ENCODE measurements at places on chromosomes 2 and 18.

DNA sequence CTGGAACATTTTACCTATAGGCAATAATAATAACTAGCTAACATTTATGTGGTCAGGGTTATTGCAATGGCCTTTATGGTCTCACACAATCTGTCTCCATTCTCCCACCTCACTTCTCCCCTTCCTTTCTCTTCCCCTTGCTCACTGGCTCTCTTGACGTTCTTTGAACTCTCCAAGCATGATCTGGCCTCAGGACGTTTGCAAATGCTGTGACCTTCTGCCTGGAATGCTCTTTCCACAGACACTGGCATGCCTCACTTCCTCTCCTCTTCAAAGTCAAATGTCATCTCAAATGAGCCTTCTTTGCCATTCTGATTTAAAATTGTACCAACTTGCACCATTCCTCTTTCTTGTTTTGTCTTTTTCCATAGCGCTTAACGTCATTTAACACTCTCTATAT, 25.3 kb upstream of the GCG start:
- no peak for DNase-seq

- DNase-seq, result no peak
These were observed 117.7 kb upstream of the SETBP1 start for GRCh38 chr18:44562986-44563385.

GRCh38 chr18:49769047-49769728, 44.1 kb downstream of the ACAA2 start:
- no peak for DNase-seq

GRCh38 chr2:74328573-74328972, 14.6 kb downstream of the SLC4A5 start:
- DNase-seq, result no peak

DNA sequence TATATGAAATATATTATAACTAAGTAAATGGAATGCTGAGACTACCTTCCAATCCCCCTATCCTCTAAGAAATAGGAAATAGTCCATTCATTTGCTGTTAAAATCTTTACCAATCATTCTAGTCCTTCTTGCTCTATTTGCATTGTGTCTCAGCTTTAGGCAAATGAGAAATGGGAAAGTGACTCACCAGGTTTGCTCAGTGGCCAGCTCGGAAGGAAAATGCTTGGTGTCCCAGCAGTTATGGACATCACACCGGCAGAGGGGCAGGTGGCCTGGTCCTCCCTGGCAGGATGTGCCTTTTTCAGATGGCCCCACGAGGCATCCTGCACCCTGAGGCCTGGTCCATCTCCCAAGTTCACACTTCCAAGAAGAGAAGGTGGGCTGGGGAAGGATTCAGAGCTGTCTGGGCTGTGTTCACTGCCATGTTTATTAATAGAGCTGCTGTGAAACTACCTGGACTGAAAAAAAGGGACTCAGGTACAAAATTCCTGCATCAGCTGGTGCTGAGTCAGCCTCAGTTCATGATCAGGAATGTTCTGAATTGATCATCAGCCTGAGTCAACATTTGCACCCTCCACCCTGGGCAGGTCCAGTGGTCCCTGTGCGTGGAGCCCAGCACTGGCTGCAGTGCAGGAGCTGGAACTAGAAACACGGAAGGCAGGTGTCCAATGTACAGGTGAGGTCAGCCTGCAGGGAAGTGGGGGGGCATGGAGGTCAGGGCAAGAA, 60.1 kb upstream of the ARL4C start:
- DNase-seq, result no peak

DNA sequence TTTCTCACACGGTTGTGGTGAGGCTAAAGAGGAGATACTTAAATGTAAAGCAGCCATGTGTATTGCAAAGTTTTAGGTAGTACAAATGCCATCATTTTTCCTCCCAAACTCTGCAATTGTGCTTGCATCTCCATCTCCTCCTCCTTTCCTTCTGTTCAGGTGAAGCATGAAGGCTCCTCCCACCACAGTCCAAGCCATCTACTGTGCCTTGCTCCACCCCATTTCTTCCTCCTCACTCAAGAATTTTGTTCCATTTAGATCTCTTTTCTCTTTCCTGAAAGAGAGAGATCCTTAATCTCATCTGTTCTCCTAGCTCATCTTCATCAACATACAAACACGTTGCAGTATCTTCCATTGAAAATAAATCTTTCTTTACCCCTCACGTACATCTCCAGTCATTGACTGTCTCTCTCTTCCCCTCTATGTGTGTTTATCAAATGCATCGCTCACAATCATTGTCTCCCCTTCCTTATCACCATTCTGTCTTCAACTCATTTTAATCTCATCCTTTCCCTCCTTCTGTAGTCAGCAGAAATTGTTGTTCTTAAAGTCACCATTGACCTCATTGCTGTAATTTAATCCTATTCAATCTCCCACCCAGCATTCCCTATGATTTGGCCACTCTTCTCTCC, 392.1 kb downstream of the RAD51AP2 start:
- DNase-seq, result no peak

DNA sequence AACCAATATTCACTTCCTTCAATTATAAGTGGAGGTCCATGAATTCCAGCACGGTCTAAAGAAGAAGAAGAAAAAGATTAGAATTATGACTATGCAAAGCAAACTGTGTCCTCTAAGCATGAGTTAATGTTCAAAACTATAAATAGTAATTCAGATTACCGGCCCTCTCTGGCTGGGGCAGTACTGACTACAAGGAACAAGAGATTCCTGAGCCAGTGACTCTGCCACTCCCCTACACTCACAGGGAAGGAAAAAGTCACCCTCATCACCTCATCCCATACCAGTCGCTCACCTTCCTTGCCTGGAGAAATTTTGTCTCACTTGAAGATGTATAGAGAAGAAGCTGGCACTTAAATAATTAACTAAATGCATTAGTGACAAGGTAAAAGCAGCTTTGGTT, 56.5 kb upstream of the CD302 start:
- no peak for DNase-seq

DNA sequence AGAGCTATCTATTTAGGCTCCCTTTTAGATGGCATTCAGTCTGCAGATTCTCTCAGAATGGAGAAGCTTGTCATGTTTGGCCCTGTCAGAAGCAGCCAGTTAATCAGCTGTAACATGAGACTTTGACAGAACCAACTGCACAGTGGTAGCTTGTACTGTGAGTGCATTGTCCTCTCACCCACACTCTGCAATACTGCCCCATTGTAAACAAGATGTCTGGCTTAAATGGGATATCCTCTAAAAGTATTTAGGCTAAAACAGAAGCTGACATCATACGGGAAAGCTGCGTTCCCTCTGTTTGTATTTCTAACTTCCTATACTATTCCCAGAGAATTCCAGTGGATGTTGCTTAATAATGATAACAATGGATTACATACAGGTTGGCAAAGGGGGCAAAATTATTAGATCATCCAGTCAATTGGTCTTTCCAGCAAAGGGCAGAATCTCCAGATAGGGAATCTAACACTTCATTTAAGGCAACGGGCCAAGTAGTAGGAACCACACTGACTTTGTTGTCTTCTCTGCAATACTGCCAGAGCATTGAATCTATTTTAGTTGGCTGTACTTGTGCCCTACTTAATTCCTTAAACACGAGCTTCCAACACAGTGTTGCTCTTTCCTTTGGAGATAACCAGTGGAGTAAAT, 15.4 kb upstream of the STAT4 start:
- no peak for DNase-seq

- DNase-seq, result no peak
These were observed 127.1 kb upstream of the CDH7 start for GRCh38 chr18:65623676-65624075.

DNA sequence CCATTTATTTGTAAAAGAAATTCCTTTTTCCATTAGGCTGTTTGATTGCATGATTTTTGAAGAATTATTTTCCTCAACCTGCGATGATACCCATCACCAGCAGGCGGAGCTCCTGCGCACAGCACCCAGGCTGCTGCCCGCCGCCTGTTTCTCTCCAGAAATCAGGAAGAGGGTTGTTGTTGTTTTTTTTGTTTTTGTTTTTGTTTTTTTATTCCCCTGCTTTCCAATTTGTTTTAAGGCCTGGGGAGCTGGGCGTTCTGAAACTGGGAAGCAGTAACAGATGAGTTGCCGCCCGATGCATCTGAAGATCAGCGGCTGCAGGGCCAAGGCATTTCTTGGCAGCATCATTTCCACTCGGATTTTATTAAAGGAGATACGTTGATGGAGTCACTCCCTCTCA, 132.1 kb downstream of the MBP start:
- DNase-seq, result no peak

- DNase-seq, result no peak
These were observed 214.8 kb downstream of the MC4R start for GRCh38 chr18:60157810-60158209.

GRCh38 chr2:130744287-130745117, 10.8 kb upstream of the AMER3 start:
- DNase-seq, result no peak

DNA sequence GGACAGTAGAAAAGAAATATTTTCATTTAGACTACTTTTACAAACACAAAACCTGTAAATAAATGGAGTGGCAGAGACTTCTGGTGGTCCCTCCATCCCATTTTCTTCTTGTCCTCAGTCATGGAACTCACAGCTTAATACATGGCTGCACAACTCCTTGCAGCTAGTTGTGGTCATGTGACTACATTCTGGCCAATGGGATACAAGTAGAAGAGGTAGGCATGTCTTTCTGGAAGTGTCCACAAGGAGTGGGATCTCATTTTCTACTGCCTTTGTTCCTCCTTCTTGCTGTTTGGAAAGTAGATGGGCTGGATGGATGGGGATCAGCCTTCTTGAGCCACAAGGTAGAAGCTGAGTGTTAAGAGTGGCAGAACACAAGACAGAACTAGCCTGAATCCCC, 555.8 kb downstream of the SATB2 start:
- DNase-seq, result no peak

DNA sequence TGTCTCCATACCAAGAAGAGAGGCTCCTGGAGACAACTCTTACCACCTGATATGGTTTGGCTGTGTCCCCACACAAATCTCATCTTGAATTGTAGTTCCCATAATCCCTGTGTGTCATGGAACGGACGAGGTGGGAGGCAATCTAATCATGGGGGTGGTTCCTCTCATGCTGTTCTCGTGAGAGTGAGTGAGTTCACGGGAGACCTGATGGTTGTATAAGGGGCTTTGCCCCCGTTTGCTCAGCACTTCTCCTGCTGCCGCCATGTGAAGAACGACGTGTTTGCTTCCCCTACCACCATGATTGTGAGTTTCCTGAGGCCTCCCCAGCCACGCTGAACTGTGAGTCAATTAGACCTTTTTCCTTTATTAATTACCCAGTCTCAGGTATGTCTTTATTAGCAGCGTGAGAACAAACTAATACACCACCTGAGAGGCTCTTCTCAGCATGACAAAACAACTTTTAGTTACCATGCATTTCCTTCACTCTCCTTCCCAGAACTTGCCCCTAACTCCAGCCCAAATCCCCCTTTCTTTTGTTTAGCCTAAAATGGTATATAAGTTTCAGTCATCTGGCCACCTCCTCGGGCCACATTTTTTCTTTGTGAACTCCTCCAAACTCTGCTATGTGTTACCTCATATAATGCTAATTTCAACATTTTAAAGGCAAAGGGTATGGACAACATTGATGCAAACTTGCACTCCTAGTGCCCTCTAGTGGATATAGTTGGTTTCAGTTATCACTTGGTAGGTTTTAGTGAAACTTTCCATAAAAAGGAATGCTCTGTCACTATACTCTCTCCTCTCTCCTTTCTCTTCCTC, 58.6 kb upstream of the SLC25A52 start:
- no peak for DNase-seq

- DNase-seq, result no peak
These were observed 170.9 kb upstream of the SIX2 start for GRCh38 chr2:45180033-45180746.
